ENCODE measurements at places on chromosomes 6 and 20. TPM values are rescaled to one million over a fixed set of nuclear protein-coding genes. Genes with fewer than 3 reads are reported as not detected.

The RIPOR3 gene
- 1.8 TPM for polyA plus RNA-seq

- H3K4me1 ChIP-seq, result no peaks in the 10 kb centered on the region
- H3K27me3 ChIP-seq, result no peaks in the 10 kb centered on the region
- no peak overlapping the region for H3K27ac ChIP-seq
These were observed 78.4 kb downstream of the AHI1 start for GRCh38 chr6:135419162-135419561.

DNA sequence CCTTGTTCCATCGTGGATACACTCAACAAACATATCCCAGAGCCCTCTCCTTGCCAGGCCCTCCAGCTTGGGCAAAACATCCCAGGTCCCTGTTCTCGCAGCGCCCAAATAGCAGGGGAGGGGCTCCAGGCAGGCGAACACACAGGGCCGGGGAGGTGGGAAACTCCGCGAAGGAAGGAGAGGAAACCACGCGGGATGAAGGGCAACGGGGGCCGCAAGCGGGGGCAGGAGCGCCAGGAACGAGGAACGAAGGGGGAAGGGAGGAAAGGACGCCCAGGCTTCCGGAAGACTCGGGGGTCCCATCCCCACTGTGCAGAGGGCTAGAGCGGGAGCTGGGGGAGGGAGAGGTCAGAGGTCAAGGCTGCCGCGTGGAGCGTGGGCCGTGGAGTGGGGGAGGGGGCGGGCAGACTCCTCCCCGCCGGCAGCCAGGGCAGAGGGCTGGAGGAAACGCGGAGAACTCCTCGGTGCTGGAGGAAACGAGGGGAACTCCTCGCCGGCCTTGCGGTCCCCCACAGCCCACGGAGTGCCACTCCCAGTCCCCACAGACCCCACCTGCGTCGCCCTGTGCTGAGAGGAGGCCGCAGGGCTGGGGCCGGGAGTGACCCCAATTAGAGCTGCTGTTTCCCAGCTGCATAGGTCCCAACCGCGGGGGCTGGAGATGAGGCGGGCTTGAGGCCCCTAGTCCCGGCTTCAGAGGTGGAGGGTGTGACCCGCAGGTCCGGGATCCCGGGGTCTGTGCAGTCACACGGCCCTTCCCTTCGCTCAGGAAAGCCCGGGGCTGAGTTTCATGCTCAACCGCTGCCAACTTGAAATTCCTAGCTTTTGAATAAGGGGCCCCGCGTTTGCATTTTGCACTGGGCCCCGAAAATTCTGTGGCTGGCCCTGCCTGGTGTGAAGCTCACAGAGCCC is 1.2 kb upstream of the RBM38 start:
- peaks cover 36% of the 10 kb centered on the region for H3K4me1 ChIP-seq
- H3K27ac ChIP-seq, result peak overlapping the region; percentile 78
- H3K4me3 ChIP-seq, result peak overlapping the region; percentile 69
- peak; percentile 78 for DNase-seq
- no peaks in the 10 kb centered on the region for H3K27me3 ChIP-seq

- H3K27me3 ChIP-seq, result no peaks in the 10 kb centered on the region
- H3K4me1 ChIP-seq, result no peaks in the 10 kb centered on the region
- no peak overlapping the region for H3K27ac ChIP-seq
- no peaks in the 10 kb centered on the region for H3K36me3 ChIP-seq
- no peak overlapping the region for H3K4me3 ChIP-seq
These were observed 15.7 kb upstream of the E2F1 start for GRCh38 chr20:33701629-33702450.

DNA sequence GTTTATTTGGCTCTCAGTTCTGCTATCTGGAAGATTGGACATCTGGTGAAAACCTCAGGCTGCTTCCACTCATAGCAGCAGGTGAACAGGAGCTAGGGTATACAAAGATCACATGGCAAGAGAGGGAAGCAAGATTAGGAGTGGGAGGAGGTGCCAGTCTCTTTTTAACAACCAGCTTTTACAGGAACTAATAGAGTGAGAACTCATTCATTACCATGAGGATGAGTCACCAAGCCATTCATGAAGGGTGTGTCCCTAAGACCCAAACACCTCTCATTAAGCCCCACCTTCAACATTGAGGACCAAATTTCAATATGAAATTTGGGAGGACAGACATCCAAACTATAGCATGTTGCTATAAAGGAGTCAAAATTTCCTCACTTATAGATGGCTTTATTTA is 85.4 kb upstream of the HCRTR2 start:
- DNase-seq, result no peak
- H3K4me1 ChIP-seq, result no peaks in the 10 kb centered on the region
- no peak overlapping the region for H3K4me3 ChIP-seq
- H3K36me3 ChIP-seq, result no peaks in the 10 kb centered on the region
- no peak overlapping the region for H3K27ac ChIP-seq

DNA sequence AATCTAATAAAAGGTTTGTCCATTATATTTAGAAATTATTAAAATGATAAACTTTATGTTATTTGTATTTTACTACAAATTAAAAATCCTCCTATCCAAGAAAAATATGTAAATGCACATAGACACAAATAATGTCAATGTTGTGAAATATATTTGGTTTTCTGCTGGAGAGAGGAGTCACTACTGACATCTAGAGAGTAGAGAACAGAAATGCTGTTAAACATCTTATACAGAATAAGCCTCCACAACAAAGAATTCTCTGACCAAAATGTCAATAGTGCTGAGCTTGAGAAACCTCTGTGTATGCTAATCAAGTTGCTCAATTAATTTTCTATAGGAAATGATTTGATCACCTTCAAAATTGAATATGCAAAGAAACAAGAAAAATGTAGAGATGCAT is 12.4 kb downstream of the HTR1B start:
- no peak overlapping the region for H3K27ac ChIP-seq
- H3K4me1 ChIP-seq, result no peaks in the 10 kb centered on the region
- H3K4me3 ChIP-seq, result no peak overlapping the region
- no peaks in the 10 kb centered on the region for H3K27me3 ChIP-seq
- H3K36me3 ChIP-seq, result no peaks in the 10 kb centered on the region

GRCh38 chr6:49606721-49607390 is 29.8 kb downstream of the RHAG start:
- H3K4me3 ChIP-seq, result no peak overlapping the region
- H3K4me1 ChIP-seq, result no peaks in the 10 kb centered on the region
- H3K36me3 ChIP-seq, result no peaks in the 10 kb centered on the region
- H3K27ac ChIP-seq, result no peak overlapping the region
- DNase-seq, result peak; percentile 14

DNA sequence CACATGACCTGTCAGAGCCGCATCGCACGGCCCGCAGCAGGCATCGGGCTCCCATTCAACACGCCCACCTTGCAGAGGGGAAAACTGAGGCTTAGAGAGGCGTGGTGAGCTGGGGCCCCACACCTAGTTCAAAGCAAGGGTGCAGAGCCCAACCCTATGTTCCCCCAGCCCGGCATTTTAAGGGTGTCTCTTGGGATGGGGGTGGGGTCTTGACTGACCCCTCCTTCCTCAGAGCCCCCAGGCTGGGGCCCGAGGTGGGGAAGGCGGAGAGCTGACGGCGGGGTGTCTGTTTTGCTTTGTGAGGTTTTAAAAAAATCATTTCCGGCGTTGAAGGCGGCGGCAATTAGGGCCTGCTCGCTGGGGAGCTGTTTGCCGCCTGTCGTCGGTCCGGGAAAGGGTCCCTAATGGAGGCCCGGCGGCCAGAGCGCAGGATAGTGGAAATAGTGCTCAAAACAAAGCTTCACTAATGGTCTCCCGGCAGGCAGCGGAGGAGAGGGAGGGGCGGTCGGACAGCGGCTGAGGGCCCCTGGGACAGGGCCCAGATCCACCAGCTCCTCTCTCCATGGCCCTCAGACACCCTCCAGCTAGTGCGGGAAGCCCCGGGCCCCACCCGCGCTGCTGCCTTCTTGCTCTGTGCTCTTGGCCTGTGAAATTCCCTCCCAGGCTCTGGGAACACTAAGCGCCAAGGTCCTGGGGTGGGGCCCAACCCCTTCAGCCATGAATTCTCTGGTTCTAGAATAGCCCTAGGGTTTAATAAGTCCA is 11.9 kb downstream of the VSTM2L start:
- peaks cover 10% of the 10 kb centered on the region for H3K27me3 ChIP-seq
- H3K27ac ChIP-seq, result no peak overlapping the region
- peak overlapping the region; percentile 28 for H3K4me3 ChIP-seq
- no peak for DNase-seq
- no peaks in the 10 kb centered on the region for H3K36me3 ChIP-seq
- H3K4me1 ChIP-seq, result peaks cover 7% of the 10 kb centered on the region

GRCh38 chr6:96065213-96065612 is 49.4 kb downstream of the FUT9 start:
- no peak overlapping the region for H3K27ac ChIP-seq
- H3K4me3 ChIP-seq, result no peak overlapping the region
- no peaks in the 10 kb centered on the region for H3K27me3 ChIP-seq

GRCh38 chr6:31172973-31173384 is 2.5 kb upstream of the POU5F1 start:
- H3K4me1 ChIP-seq, result no peaks in the 10 kb centered on the region
- DNase-seq, result no peak
- H3K4me3 ChIP-seq, result no peak overlapping the region
- no peaks in the 10 kb centered on the region for H3K27me3 ChIP-seq
- no peak overlapping the region for H3K27ac ChIP-seq
- no peaks in the 10 kb centered on the region for H3K36me3 ChIP-seq

The FBXO9 gene
- polyA plus RNA-seq, result 57.3 TPM

GRCh38 chr20:63973636-63974401 is 4.1 kb upstream of the ZNF512B start:
- peak; percentile 74 for DNase-seq
- peaks cover 38% of the 10 kb centered on the region for H3K4me1 ChIP-seq
- peaks cover 3% of the 10 kb centered on the region for H3K36me3 ChIP-seq
- H3K4me3 ChIP-seq, result no peak overlapping the region

- H3K27me3 ChIP-seq, result no peaks in the 10 kb centered on the region
- no peak overlapping the region for H3K4me3 ChIP-seq
- no peak overlapping the region for H3K27ac ChIP-seq
- DNase-seq, result no peak
These were observed 513.7 kb upstream of the SULF2 start for GRCh38 chr20:48298851-48299484.

Measured in CD8-positive, alpha-beta memory T cell (primary cell).